NCI-H2107 (cell line): ENCODE measurements at places on chromosomes 1 and 21.
A peak's percentile ranks its signal among the peaks of the same experiment; 100 is the strongest.

GRCh38 chr1:174982971-174983689 lies 16.6 kb upstream of the CACYBP start:
- no peak for DNase-seq

DNA sequence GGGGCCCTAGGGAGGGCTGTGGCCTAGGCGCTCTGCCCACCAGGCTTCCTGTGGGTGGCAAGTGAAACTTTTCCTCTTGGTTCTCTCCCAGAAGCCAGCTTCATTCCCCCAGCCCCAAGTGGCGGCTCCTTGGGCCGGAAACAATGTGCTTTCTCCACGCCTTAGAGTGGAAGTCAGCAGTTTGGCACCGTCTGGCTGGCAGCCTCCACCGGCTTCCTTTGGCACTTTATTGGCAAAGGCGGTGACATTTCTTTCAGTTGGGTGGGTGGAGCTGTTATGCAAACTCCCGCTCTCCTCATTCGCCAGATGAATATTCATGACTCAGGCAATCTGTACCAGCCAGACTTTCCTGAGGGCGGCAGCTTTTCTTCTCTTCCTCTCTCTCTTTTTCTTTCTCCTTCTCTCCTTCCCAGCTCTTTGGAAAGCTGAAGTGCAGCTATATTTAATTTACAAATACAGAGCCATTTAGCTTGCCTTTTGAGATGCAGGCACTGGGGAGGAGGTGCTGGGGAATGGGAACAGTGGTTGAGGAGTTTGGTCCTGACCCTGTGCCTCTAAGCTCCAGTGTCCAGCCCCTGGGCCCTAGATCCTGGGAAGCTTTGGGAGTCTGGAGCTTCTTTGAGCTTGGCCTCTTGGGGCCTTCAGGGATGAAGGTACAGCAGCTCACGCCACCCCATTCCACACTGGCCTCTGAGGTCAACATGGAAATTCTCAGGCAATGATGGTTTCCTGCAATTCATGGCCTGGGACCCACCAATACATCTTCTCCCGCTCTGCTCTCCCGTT lies 67.8 kb upstream of the POU3F1 start:
- DNase-seq, result no peak

- DNase-seq, result no peak
Measured at GRCh38 chr1:15684468-15685291, 560 bp downstream of the PLEKHM2 start.

- no peak for DNase-seq
Measured at GRCh38 chr1:79295967-79296366, 289.4 kb upstream of the ADGRL4 start.

DNA sequence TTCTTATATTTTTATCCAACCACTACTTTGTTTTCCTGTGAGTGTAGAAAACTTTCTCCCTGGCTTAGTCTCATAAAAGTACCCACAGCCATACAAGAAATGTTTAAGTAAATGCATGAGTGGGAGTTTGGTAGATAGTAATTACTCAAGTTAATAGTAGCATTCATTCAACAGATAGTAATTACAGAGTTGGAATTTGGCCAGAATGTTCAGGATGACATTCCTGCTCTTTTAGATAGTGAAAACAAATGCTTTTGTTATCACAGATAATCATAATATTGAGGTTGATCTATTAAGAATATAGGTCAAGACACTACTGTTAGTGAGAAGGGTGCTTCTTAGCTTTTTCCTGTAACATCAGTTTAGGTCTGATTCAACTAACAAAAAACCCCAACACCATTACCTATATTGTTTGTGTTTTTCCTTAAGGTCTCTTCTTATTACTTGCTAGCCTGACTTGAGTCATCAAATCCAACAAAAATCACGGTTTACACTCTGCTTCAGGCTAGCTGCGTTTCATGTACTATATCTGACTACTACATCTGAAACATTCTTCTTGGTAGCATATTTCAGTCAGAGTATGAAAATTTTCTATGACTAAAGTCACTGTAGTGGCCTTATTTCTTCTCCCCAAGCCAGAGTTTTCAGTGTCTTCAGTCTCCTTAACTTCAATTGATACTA lies 163.7 kb downstream of the HS2ST1 start:
- no peak for DNase-seq

- DNase-seq, result no peak
Measured at GRCh38 chr1:27057389-27057788, 44.7 kb upstream of the TENT5B start.

- DNase-seq, result no peak
Measured at GRCh38 chr1:68293122-68293521, 60.8 kb upstream of the WLS start.

DNA sequence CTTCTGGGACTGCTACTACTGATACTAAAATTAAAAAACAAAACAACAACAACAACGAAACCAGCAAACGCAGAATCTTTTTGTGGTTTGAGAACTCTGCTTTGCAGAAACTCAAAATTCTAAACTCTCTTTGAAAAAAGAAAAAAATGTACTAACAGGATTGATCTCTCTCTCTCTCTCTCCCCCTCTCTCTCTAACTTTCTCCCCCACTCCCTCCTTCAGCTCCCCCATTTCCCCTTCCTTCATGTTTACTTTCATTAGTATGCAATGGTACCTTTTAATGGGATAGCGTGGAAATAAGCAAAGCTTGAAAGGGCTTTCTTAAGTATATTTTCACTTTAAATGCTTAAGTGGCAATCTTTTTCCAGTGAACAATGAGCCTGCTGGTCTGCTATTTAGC lies 562.6 kb upstream of the ADGRL2 start:
- no peak for DNase-seq

DNA sequence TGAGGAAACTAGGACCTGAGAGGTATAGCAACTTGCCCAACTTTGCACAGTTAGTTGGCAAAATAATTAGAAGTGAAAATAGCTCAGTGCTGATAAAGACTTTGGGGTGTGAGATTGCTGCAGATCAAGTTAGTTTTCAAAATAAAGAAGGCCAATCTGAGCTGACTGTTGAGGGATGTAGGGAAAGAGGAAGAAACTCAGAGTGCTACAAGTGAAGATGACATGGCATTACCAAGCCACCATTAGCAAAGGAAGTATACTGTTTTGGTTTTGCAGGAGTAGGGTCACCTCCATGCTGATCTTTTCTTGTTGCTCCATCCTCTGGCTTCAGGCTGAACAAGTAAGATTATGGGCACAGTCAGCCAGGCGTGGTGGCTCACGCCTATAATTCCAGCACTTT lies 78.7 kb upstream of the ADAM30 start:
- DNase-seq, result no peak

DNA sequence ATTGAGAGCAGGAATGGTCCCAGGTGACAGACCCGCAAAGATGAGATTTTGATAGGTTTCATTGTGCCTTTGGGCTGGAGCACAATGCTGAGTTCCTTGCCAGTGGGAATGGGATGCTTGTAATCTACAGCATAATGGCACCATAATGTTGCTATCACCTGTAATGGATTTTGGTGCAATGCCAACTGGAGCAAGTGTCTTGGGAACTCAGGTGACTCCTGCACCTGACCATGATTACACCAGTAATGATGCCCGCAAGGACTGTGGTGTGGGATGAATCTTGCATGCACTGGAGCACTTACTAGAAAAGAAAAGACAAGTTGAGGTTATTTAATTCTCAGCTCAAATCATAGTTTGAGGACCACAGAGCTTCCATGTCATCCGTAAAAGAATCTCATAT lies 96.7 kb downstream of the PTPRU start:
- DNase-seq, result no peak

DNA sequence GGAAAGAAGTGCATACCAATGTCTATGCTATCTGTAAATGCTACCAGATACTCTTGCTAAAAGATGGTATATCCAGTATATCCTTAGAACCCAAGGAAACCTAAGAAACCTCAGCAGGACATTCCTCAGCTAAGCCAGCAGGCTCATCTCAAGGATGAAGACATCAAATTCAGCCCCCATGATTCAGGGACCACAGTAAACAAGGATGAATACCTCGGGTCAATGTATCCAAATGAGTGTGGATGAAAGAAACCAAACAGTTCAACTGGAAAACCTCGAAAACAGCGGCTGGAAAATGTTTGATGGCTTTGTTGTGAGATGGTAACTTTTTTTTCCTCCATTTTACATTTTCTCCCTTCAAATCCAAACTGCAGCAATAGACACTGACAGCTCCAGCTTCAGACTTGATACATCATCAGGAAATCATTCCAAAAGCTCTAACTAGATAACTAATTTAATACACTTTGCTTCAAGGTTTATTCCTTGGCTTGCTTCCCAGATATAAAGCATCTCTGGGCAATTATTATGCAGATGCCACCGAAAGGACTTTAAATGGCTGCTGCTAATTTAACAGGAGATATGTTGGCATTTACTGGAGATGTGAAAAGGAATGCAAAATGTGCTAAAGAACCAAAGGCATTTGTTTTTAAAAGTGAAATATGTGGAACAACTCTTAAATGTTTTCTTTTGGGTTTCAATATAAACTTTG lies 73.6 kb downstream of the SMYD2 start:
- DNase-seq, result no peak

- peak; percentile 73 for DNase-seq
Measured at GRCh38 chr1:217630711-217631591, at the start of the genes GPATCH2 and SPATA17. GPATCH2 (minus strand) TSS chr1:217631090; CDS start chr1:217630971, 119 bp downstream. SPATA17 (plus strand) TSS chr1:217631344; CDS start chr1:217631379, 35 bp downstream.

GRCh38 chr1:6392809-6393399 lies 663 bp downstream of the ACOT7 start:
- DNase-seq, result no peak

DNA sequence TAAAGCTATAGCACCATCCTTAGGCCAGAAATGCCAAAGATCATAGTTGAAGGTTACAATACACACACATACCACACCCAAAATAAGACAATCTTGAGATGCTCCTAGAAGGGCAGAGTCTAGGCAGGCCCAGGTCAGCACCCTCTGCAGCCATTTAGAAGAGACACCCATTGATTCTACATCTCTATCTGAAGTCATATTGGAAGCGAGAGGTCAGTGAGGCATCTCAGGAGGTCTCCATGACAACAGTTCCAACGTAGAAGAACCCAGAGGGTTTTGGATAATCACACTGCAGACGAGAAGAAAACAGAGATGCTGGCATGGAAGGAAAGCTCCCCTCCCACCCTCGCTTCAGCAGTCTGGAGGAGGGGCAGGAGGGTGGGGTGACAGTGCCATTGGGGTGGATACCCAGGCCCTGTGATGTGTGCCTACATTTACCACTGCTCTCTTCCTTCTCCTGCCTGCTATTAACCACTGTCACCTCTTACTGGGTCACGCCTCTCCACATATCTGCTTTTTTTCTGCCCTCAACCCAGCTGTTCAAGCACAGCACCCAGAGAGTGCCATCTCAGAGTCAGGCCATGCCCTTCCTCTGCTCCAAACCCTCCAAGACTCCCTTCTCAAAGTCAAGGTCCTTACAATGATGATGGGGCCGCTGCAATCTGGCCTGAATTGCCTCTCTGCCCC lies 6.2 kb downstream of the TMCO4 start:
- no peak for DNase-seq

- DNase-seq, result peak; percentile 91
Measured at GRCh38 chr1:203142684-203143408, 15.3 kb downstream of the ADORA1 start.

- no peak for DNase-seq
Measured at GRCh38 chr1:53144201-53144600, 1.8 kb upstream of the SLC1A7 start.

DNA sequence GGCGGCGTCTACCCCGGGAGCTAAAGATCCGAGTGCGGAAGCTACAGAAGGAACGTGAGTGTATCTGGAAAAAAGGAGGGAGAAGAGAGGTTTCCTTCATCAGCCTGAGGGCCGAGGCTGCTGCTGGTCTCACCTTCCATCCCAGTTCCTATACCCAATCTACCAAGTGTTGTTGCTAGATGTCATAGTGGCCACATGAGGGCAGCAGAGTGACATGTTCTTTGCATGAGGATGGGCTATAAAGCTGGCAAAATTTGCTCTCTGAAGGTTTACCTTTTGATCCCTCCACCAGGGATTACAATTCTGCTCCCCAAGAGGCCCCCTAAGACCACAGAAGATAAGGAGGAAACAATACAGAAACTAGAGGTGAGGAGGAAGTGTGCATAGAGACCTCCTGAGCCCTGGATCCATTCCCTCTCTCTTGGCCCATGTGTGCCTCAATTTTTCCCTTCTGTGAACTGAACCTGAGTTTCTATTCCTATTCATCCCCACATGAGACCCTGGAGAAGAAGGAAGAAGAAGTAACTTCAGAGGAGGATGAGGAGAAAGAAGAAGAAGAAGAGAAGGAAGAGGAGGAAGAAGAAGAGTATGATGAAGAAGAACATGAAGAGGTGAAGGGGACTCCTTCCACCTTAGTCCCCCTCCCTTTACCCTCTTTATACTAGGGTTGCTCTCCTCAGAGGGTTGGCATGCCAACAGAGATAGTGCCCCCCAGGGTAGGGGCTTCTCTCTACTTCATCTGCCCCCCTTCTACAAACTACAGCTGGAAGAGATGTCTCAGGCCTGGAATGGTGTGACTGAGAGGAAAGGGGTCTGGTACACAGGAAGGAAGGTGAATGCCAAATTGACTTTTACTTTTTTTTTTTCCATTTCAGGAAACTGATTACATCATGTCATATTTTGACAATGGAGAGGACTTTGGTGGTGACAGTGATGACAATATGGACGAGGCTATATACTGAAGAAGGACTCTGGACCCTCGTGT lies 13.3 kb downstream of the POLR3GL start:
- peak; percentile 79 for DNase-seq

DNA sequence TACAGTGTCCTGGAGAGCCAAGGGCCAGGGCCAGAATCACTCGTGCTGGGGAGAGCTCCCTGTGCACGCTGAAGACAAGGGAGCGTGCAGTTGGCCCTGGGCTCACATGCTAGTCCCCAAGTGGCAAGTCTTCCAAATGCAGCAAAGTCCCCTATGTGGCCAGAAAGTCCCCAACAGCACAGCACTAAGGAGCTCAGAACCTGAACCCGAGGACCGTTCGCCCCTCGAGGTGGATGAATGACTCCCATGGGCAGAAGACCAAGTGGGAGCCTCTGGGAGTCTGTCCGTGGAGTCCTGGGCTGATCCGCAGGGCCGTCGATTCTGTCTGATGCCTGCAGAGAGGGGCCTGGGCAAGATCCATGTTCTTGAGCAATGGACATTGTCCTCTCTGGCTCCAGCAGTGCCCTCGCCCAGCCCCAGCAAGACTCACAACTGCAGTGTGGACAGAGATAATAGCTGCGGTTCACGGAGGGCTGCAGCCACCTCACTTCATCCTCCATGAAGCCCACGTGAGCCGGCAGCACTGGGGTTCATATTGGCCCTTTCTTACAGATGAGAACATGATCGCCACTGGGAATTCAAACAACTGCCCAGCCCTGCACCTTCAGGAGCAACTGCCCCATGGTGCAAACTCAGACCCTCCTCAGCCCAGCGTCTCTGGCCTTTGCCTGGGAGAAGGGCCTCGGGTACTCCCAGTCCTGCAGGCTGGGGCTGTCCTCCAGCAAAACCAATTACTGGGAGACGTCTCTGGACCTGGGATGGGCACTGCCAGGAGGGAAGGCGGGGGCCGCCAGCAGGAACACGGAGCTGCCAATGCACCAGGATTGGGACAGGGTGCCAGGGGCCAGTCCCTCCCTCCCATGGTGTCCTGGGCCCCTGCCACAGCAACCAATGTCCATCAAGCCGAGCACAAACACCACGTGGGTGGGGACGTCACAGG lies 243.7 kb downstream of the NPHP4 start:
- DNase-seq, result no peak

GRCh38 chr1:47894410-47895278 lies 102.5 kb downstream of the TRABD2B start:
- no peak for DNase-seq

- no peak for DNase-seq
Measured at GRCh38 chr1:210340311-210340710, 11.6 kb downstream of the HHAT start.
